ENCODE measurements at places on chromosomes 3 and 15. TPM values are rescaled to one million over a fixed set of nuclear protein-coding genes. Genes with fewer than 3 reads are reported as not detected.

The CPNE9 gene
- not detected for total RNA-seq

The CCR2 gene
- total RNA-seq = not detected

The PIK3R4 gene
- 24.8 TPM for total RNA-seq

The PRR20G gene
- total RNA-seq = not detected

The ARPP21 gene
- under 0.01 TPM for total RNA-seq

The IMP3 gene
- 46.3 TPM for total RNA-seq

The MAPKAPK3 gene
- total RNA-seq = 54.4 TPM

The ARNT2 gene
- total RNA-seq = 1.2 TPM

The GRAMD2A gene
- 116 TPM for total RNA-seq

The PGBD4 gene
- 1.3 TPM for total RNA-seq

The MST1 gene
- 9.4 TPM for total RNA-seq

The KLHL25 gene
- total RNA-seq = 3.7 TPM

The RAB11A gene
- 66.7 TPM for total RNA-seq

The VIPR1 gene
- 0.33 TPM for total RNA-seq

The TIMP4 gene
- 7.8 TPM for total RNA-seq

The SATB1 gene
- 0.98 TPM for total RNA-seq
